T-cell (primary cell): ENCODE measurements at places on chromosomes 7 and 10.
A peak's percentile ranks its signal among the peaks of the same experiment; 100 is the strongest.

GRCh38 chr10:49212783-49213182 is 24.6 kb upstream of the TMEM273 start:
- DNase-seq: no peak

DNA sequence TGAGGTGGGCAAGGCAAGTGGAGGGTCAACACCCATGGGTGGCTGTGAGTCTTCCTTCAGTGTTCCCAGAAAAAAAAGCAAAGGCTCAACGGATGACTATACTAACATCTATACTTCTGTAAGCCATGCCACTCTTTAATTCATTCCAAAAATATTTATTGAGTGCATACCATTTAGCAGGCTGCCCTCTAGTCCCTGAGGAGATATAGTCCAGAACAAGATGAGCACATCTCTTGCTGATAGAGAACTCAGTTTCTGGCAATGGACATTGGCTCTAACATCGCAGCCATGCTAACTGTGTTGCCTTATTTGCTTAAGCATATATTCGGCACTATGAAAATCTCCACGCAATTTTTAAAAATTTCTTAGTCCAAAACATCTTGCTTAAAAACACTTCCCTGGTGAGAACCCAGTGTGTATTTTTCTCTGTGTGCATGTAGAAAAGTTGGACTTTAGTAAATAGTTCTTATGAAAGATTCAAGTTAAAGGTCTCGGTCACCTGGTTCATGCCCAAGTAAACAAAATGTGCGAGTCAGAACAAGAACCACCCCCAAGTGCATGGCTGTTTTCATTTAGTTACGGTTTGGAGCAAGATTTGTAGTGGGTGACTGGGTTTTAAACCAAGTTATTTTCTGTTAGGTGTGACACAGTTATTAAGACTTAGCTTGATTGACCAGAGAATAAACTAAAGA is 69.8 kb downstream of the MET start:
- DNase-seq: no peak

DNA sequence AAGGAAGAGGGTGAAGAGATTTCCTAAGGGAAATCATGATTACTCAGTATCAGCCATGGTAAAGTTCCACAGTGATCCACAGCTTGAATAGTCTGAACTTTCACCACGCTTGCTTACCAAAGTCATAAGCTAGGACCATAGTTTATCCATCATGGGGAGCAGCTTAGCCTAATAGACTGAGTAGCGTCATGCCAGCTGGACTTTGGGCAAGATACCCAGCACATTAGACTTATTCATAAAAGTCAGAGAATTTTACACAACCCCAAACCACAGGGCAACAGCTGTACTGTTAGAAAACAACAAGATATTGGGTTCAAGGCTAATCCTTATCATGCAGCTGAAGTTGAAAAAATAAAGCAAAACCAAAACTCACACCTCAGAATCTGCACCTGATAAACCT is 491.0 kb downstream of the XPNPEP1 start:
- no peak for DNase-seq

- peak; percentile 13 for DNase-seq
These were observed 83.0 kb upstream of the ADRB1 start for GRCh38 chr10:113960617-113961181.
